Right atrium auricular region (tissue), 2 donors: ENCODE measurements at places on chromosomes 2 and 18. TPM values are rescaled to one million over a fixed set of nuclear protein-coding genes. Genes with fewer than 3 reads are reported as not detected.

Gene TRIP12
- total RNA-seq = 94.8 TPM

Gene CBLN2
- total RNA-seq = 1.3 TPM

- no peaks in the 10 kb centered on the region for H3K27me3 ChIP-seq
- no peak overlapping the region for H3K4me3 ChIP-seq
- H3K27ac ChIP-seq = no peak overlapping the region
- H3K36me3 ChIP-seq = no peaks in the 10 kb centered on the region
- H3K4me1 ChIP-seq = no peaks in the 10 kb centered on the region
- DNase-seq = no peak
Observed at GRCh38 chr2:103383541-103383940, 621.7 kb downstream of the TMEM182 start.

DNA sequence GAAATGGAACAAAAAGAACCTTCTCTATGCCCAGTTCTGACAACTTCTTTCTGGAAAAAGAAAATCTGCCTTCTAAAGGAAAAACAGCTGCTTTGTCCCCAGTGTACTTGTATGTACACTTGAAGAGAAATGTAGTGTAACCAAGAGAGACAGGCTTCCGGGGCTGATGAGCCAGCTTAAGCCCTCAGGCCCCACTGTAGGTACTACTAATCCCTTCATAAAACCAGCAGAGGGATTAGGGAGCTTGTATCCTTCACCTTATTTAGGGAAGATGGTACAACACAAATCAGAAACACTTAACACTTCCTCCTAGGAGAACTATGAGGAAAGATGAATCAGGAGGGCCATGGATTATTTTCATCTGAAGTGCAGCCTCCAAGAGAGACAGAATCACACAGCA is 18.8 kb upstream of the SUCLG1 start:
- no peak overlapping the region for H3K4me3 ChIP-seq
- H3K27ac ChIP-seq = no peak overlapping the region
- no peak for DNase-seq
- no peaks in the 10 kb centered on the region for H3K27me3 ChIP-seq

GRCh38 chr2:238511614-238511950 is 84.9 kb downstream of the ASB1 start:
- no peaks in the 10 kb centered on the region for H3K36me3 ChIP-seq
- H3K4me3 ChIP-seq = no peak overlapping the region
- H3K27me3 ChIP-seq = no peaks in the 10 kb centered on the region
- H3K4me1 ChIP-seq = no peaks in the 10 kb centered on the region

- no peak for DNase-seq
- peaks cover 42% of the 10 kb centered on the region for H3K4me1 ChIP-seq
- no peak overlapping the region for H3K27ac ChIP-seq
- no peaks in the 10 kb centered on the region for H3K27me3 ChIP-seq
- H3K36me3 ChIP-seq = no peaks in the 10 kb centered on the region
Observed at GRCh38 chr2:16629044-16629443, 36.6 kb downstream of the CYRIA start.

DNA sequence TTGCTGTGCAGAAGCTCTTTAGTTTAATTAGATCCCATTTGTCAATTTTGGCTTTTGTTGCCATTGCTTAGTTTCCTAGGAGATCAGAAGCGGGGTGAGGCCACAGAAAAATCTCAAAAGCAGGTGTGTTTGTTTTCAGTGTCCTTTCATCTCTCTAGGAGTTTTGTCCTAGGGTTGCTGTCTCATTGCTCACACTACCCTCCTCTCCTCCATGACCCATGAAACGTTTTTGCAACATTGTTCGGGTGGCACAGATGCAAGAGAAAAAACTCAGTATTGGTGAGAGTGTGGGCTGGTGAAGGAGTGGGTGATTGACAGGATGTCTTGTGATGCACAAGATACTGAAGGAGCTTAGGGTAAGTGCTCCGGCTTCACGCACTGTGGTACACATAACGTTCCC is 103.6 kb downstream of the LYPD1 start:
- H3K4me3 ChIP-seq = no peak overlapping the region
- no peaks in the 10 kb centered on the region for H3K4me1 ChIP-seq
- H3K27ac ChIP-seq = no peak overlapping the region
- no peaks in the 10 kb centered on the region for H3K36me3 ChIP-seq

Gene ADGRF3
- total RNA-seq = not detected

- no peak for DNase-seq
- peak overlapping the region; percentile 17 for H3K27ac ChIP-seq
- H3K4me1 ChIP-seq = peaks cover 41% of the 10 kb centered on the region
- H3K4me3 ChIP-seq = no peak overlapping the region
- no peaks in the 10 kb centered on the region for H3K27me3 ChIP-seq
Observed at GRCh38 chr2:217790195-217790594, 212.6 kb downstream of the TNS1 start.
